ENCODE measurements at places on chromosomes 16 and 17.
A peak's percentile ranks its signal among the peaks of the same experiment; 100 is the strongest.

- no peak for DNase-seq
Measured at GRCh38 chr16:57358527-57359095, at the start of gene CCL22. CCL22 (plus strand) TSS chr16:57358783; CDS start chr16:57358817, 34 bp downstream.

- no peak for DNase-seq
Measured at GRCh38 chr17:66687570-66688284, 147.2 kb upstream of the CACNG5 start.

DNA sequence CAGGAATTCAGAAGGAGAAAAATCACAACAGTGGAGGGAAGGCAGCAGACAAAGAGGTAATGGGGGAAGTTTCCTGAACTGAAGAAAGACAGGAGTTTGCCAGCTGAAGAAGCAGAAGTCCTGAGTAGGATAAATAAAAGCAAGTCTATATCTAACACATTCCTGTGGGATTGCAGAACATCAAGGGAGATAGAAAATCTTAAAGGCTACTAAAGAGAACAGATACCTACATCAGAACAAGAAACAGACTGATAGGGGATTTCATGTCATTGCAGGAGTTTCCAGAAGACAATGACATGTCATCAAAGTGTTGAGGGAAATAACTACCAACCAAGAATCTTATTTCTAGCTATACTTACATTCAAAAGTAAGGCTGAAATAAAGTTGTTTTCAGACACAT, 21.3 kb upstream of the CRYBA1 start:
- DNase-seq: no peak

GRCh38 chr16:27281243-27281642, 12.7 kb upstream of the NSMCE1 start:
- no peak for DNase-seq

DNA sequence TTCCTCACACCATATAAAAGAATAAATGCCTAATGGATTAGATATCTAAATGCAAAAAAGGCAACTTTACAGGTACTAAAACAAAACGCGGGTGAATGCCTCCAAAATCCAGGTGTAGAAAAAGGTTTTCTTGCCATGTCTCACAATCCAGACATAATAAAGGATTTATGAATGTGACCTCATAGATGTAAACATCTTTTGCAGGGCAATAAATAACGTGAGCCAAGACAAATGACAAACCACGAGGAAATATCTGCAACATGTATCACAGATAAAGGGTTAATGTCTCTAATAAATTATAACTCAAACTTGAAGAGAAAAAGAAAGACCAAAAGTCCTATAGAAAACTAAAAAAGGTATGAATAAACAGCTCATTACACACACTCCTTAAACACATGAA, 180.7 kb downstream of the PARN start:
- no peak for DNase-seq

- DNase-seq: no peak
Measured at GRCh38 chr16:56369202-56369601, 56.1 kb downstream of the AMFR start.

GRCh38 chr17:31802502-31802901, 56.5 kb downstream of the COPRS start:
- DNase-seq: no peak

- DNase-seq: no peak
Measured at GRCh38 chr16:57270221-57271062, 14.0 kb downstream of the PLLP start.

- DNase-seq: no peak
Measured at GRCh38 chr17:80961541-80962330, 29.9 kb upstream of the CHMP6 start.

- peak; percentile 95 for DNase-seq
Measured at GRCh38 chr17:7841915-7842379, 7.9 kb downstream of the KDM6B start.

DNA sequence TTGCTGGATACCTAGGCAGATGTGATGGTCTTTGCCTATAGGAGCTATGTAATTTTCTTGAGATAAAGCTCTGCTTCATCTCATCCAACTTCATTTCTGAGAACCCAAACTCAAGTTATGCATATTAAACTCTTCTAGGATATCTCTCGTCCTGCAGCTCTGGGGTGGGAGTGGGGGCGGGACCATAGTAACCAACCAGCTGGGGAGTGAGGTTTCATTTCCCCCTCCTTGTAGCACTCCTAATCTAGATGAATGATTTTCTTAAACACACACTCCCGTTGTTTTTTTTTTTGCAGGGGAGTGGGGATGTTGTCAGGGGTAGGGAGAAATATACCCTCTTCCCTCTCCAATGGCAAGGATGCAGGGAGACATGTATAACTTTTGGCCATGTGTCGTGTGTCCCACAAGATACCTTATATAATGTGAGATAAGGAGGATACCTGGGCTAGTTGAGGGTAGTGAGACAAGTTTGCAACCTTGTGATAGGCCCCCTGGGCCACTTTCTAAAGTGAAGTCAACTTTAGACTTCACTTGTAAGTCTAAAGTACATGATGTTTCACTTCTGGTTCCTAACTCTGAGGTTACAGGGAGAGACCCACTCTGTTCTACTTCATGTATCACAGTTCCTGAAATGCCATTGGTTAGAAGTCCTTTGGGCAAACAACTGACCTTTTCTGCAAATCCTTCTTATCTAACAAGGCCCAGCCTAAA, 10.5 kb upstream of the HEATR6 start:
- no peak for DNase-seq

DNA sequence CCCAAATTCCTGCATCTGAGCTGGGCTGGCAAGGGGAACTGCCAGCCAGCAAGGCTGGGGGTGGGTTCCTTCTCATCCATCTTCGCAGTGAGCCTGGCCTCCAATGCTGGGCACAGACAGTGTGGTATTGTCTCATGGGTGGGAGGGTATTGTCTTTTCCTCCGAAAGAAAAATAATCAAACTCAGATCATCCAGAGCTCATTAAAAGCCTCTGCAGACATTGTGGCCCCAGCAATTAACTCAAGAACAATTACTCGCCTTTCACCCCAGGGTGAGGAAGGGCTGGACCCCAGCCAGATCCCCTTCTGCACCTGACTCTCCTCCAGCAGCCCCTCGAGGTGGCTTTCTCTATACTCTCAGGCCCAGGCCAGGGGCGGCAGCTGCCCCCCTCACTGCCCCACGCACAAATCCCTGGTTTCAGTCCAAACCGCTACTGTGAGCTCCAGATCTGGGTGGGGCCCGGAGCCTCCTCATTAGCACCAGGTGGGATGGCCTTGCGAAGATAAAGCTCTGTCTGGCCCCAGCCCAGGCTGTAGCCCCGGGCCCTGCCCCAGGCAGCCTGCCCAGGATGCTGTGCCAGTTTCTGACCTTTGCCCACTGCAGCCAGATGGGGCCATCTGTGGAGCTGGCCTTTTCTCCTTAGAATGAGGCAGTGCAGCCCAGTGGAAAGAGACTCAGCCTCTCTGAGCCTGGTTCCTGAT, 2.3 kb upstream of the KRT15 start:
- DNase-seq: no peak

- no peak for DNase-seq
Measured at GRCh38 chr17:9432134-9432885, 143.3 kb downstream of the STX8 start.

DNA sequence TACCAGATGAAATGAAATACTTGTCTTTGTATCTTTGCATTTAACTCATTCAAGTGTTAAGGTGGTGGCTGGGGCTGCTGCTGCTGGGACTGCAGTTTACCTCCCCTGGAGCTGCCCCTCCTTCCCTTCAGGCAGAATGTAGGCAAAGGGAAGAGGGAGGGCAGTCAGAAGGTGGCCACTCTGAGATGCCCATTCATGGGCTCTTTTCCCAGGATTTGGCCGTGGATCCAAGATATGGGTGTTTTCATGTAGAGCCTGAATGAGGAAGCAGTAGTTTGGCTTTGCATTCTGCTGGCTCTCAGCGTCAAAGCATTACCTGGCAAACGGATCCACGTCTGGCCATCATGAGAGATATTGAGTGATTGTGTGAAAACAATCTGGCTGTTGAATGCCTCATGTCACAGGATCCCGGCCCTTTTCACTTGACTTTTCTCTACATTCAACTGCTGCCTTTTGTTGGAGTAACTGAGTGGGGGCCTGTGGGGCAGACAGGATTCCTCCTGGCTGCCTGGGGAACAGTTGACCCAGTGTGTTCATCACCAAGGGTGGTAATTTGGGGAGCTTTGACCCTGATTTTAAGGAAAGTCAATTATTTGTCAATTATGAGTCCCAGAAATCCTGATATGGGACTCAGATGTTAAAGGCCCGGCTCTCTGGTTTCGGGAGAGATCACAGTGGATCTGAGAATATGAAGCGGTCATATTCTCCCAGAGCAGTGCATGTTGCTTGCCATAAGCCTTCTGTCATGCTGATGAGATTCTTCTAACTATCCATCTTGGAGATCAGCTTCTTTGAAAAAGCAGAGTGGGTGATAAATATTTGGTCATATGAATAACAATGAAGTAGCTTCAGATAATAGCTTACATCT, 236.8 kb downstream of the IRX3 start:
- peak; percentile 12 for DNase-seq

DNA sequence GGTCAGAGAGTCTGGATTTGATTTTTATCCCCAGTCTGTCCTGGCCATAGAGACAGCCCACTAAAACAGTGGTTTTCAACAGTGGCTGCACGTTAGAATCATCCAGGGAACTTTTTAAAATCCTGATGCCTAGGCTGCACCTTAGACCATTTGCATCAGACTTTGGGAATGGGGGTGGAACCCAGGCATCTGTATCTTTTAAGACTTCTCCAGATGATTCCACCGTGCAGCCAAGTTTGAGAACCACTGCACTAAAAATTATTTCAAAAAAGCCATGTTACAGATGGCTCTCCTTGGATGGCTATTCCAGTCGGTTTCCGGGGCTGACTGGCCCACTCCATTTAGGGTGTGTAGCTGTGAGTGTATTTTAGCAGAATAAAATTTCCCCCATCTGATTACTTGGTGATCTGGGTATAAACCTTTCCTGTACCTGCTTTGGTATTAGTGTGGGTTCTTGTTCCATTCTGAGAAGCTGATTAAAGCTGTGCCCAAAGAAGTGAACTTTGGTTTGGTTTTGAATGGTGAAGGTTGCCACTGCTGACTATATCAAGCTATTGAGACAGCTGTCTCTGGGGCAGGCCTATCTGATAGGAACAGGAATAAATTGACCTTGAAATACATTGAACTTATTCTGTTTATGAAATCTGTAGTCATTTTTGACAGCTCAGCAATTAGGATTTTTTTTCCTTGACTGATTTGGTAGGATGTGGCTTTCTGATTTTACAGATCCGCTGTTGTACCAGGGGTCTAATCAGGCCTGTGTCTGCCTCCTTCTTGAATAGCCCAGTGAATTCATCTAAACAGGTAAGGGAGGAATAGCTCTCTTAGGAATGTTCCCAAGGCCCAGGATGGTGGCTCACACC, 1.3 kb downstream of the ATP5MC1 start:
- no peak for DNase-seq

DNA sequence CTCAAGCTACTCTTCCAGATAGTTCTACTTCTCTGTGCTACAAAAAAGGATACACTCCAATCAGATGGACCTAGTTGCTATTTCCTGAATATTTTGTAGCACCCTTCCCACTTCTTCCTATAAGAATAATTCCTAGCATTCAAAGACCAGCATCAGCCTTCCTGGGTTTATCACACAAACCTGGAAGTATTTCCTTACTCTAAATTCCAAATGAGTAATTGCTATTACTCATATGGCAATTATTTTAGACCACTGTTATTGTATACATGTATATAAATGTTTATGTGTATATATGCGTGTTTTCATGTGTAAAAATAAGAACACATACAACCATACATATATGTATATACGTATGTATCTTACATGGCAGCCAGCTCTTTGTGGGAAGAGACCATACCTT, 130.6 kb downstream of the MYO1D start:
- DNase-seq: no peak

DNA sequence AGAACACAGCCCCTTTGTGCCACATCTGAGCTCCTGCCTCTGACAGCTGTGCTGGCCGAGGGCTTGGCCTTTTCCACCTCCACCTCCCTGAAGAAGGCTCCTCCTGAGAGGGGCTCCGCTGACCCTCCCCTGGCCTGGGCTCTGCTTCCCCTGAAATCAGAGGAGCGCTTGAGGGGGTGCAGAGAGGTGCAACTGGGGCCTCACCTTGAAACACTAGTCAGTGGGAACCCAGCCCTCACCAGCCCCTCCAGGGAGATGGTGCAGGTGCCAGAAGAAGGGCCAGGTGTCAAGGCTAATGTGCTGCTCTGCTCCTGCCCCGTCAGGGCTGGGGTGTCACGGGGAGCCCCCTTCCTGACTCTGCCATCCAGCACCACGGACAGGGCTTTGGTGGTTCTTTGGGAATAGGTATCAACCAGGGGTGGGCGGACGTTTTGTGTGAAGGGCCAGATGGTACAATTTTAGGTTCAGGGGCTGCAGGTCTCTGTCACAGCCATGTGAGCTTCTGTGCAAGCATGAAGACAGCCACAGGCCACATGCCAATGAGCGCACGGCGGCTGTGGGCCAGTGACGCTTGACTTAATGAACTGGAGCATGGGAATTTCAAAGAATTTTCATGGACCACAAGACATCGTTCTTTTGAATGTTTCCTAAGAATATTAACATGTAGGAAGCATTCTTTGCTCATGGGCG, 2.1 kb upstream of the ZG16B start:
- DNase-seq: no peak

DNA sequence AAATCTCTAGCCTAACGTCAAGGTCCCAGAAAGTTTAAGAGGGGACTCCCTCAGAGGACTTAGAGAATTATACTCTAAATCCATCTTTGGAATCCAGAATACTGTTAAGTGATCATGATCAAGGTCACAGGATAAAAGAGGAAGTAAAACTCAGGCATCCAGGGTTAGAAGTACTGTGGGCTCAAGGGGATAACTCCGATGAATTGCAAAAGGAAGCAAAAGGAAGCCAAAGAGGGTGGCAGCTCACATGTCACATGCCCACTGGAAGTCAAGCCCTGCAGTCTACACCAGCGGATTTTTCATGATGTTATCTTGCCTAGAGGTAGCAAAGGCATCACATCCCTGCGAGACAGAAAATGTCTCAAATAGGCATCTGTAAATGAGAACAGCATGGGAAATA, 3.8 kb downstream of the ZNF821 start:
- DNase-seq: no peak

DNA sequence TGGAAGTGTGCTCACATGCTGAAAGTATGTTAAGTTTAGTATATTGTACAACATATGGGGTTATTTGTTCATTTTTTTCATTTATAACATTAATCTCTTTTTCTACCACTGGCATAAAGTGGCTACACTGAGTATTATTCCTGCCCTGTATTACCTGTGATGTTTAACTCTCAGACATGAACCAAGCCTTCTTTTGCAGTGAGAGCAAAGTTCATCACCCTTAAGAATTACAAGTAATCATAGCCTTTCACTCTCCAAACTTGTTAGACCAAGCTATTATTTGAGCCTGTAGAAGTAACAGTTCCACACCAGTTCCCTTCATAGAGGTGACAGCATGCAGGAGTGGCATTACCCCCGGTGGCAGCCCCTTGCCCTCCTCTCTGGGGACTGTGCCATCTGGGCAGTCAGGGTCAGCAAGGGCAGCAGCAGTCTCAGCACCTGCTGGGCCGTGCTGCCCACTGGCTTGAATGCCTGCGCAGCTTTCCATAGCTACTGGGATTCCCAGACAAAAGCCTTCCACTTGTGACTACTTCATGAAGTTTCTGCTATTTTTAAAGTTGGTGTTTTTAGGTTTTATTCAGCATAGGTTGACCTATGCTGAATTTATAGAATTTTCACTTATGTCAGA, 71.3 kb downstream of the TMC6 start:
- DNase-seq: no peak
